Activated CD8-positive, alpha-beta T cell treated with anti-CD3 and anti-CD28 coated beads for 36 hours (primary cell): ENCODE measurements at places on chromosomes 4 and X.

DNA sequence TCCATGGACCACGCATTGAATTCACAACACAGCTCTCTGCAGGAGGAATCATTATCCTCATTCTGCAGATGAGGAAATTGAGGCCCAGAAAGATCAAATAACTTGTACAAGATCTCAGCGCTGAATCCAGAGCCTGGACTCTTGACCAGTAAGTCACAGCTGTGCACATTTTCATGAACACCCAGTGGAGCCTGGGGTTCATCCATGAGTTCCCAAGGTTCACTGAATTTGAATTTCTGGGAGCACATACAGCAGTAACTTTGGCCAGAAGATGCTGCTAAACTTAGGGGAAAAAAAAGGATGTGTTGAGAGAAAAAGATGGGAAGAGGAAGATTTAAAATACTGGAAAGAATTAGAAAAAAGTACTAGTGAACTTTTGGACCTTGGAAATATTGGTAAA lies 218.7 kb upstream of the PPARGC1A start:
- no peak for DNase-seq

- DNase-seq = no peak
Measured at GRCh38 chr4:145090380-145090779, 7.6 kb downstream of the ANAPC10 start.

- DNase-seq = no peak
Measured at GRCh38 chr4:87651941-87652340, 1.9 kb downstream of the DMP1 start.

DNA sequence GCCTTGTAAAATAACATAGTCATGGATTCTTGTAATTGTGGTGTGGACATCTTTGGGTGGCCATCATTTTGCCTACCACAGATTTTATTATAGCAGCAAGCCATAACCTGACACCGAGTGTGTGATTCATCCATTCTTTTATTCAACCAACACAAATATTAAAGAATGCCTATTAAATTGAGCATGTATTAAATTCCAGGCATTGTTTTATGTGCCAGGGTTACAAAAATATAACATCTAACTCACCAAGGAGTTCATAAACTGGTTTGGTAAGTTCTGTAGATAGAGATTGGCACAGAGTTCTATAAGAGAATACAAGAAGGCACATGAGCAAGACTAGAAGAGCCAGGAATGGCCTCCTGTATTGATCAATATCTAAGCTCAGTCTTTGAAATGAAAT lies 18.0 kb downstream of the NBDY start:
- DNase-seq = no peak

DNA sequence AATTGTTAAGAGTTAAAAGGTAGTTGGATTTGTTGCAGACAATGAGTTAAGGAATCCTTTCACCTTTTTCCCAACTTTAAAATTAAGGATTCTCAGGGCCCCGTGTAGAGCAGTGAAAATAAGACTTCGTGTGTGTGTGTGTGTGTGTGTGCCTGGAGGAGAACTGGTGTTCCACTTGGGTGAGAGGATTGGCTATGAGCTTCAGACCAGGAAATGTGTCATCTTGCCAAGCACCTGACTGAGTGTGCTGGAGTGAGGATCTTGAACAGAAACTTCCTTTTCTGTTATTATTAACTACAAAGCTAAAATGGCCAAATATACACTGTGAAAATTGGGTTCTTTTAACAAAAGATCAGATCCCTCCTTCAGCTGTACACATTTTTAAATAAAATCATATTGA lies 113.1 kb upstream of the VCX2 start:
- DNase-seq = no peak
